Esophagus muscularis mucosa (tissue), 4 donors: ENCODE measurements at places on chromosomes 12 and 14. TPM values are rescaled to one million over a fixed set of nuclear protein-coding genes. Genes with fewer than 3 reads are reported as not detected.

DNA sequence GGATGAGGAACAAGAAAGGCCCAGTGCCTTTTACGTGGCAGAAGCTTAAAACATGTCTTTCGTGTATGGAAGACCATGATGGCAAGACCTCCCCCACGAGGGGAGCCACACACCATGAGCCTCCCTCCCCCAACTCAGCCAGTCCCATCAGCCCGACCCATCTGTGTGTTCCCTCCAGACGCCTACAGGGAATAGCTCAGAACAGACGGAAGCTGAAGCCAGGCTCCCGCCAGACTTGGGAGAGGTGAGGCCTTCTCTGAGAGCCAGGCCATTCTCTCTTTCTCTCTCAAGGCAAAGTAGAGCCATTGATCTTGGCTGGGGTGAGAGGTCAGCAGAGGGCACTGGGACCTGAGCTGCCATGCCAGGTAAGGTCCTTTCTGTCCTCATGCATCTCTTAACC lies 9.5 kb downstream of the REM2 start:
- no peak for DNase-seq

DNA sequence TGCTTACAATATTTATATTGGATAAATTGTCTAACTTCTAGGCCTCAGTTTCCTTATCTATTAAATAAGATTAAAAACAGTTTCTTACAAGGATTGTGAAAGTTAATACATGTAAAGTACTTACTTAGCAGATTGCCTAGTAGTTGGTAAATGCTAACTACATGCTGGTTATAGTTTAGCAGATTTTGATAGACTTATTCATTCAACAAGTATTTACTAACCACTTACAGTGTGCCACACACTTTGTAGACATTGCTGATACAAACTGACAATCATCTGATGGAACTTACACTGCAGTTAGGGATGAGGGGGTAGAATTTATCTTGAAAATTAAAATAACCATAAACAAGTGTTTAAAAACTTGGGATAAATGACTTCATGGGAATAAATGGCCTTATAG lies 50.4 kb downstream of the ARID2 start:
- DNase-seq = no peak

Gene BLTP3B
- 40.3 TPM for total RNA-seq

GRCh38 chr14:66281036-66281776 lies 205.0 kb upstream of the CCDC196 start:
- DNase-seq = peak; percentile 72

Gene TTC5
- 8.6 TPM for total RNA-seq

GRCh38 chr14:46433381-46433780 lies 218.2 kb downstream of the RPL10L start:
- DNase-seq = no peak
